ENCODE measurements at places on chromosomes 16 and 17.

GRCh38 chr17:47305302-47305923 is 18.3 kb upstream of the EFCAB13 start:
- DNase-seq: no peak

DNA sequence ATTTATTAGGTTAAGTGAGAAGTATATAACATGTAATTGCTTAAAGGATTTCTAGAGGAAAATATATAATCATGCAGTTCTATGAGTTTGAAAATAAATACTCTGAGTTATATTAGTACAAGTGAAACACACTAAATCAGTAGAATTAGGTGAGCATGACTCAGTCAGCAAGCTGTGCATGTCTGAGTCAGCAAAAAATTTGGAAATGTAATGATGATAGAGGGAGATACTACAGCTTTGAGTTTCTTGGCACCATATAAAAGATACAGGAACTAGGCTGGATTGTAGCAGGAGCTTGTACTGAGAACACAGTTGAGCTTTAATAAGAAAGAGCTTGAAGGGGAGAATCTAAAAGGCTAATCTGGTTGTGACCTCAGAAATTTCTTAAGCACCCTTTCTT is 1224.6 kb downstream of the CDH8 start:
- DNase-seq: no peak

- DNase-seq: no peak
These were observed 31.2 kb downstream of the GNAO1 start for GRCh38 chr16:56222474-56222997.

GRCh38 chr17:31522987-31523495 is 131.6 kb downstream of the RAB11FIP4 start:
- no peak for DNase-seq

DNA sequence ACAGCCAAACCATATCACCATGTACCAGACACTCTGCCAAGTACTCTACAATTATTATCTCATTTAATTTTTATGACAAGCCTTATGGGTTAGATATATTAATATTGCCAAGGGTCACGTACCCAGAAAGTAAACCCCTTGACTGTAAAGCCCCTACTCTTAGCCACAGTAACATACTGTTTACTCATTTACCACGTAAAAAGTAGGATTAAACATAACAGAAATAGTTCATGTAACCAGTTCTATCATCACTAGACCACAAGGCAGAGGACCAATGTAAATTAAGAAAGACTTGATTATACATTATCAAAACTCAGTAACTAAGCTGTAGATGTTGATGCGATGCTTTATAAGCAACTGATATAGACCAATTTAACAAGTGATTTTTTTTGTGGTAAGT is 101.5 kb upstream of the CNTNAP4 start:
- no peak for DNase-seq

GRCh38 chr17:66900126-66901010 is 64.1 kb upstream of the CACNG4 start:
- no peak for DNase-seq

DNA sequence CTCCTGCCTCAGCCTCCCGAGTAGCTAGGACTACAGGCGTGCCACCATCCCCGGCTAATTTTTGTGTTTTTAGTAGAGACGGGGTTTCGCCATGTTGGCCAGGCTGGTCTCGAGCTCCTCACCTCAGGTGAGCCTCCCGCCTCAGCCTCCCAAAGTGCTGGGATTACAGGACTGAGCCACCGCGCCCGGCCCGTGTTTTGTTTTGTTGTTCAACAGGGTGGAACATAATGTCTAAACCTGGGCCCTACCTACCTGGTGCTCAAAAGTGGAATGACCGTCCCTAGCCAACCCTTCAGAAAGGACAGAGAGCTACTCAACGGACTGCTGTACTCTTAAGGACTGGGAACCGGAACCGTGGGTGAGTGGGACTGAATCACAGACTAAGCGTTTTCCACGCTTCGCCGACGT is 772 bp upstream of the KIF22 start:
- no peak for DNase-seq

GRCh38 chr16:10751291-10751697 is 7.7 kb downstream of the NUBP1 start:
- peak; percentile 51 for DNase-seq

- no peak for DNase-seq
These were observed 20.2 kb upstream of the CPSF4L start for GRCh38 chr17:73281928-73282327.

DNA sequence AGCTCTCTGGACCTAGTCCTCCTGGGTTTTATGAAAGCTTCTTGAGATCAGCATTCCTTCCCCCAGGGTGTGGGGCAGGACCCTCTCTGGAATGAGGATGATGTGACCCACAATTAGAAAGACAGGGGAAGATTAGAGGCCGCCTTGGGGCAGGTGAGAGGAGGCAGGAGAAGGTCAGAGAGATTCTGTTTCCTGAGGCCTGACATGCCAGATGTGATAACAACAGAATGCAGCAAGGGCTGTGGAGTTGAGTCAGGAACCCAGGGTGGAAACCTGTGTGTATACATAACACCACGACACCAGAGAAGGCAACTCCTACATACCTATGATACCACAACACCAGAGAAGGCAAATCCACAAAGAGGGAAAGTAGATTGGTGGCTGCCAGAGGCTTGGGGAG is 5.4 kb upstream of the SLC5A10 start:
- no peak for DNase-seq

- no peak for DNase-seq
These were observed 100.7 kb downstream of the KCNJ12 start for GRCh38 chr17:21476867-21477266.

- peak; percentile 79 for DNase-seq
These were observed 1.2 kb downstream of the HS3ST3B1 start for GRCh38 chr17:14302091-14302430.

DNA sequence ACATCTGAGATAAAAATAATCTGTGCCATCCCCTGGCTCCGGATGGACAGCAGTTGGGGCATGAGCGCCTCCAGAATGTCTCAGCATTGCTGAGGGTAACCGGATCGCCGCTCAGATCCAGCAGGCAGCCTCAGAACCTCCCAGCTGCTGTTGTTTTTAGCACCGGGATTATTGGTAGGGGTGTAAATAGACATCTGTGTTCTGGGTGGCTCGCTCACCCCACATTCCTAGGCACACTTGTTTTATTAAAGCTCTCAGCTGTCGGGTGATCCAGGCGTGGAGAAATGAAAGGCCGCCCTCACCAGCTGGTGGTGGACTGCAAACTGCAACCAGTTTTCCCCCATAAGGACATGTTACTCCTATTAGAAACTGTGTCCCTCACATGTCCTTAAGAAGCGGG is 32.1 kb downstream of the MYH3 start:
- no peak for DNase-seq
